Iris pigment epithelial cell (primary cell): ENCODE measurements at places on chromosomes 1 and 21.

- no peak for DNase-seq
Observed at GRCh38 chr1:194104247-194104844, 917.9 kb upstream of the B3GALT2 start.

- DNase-seq: peak; percentile 78
Observed at GRCh38 chr21:35226328-35226727, 177.2 kb upstream of the RUNX1 start.

DNA sequence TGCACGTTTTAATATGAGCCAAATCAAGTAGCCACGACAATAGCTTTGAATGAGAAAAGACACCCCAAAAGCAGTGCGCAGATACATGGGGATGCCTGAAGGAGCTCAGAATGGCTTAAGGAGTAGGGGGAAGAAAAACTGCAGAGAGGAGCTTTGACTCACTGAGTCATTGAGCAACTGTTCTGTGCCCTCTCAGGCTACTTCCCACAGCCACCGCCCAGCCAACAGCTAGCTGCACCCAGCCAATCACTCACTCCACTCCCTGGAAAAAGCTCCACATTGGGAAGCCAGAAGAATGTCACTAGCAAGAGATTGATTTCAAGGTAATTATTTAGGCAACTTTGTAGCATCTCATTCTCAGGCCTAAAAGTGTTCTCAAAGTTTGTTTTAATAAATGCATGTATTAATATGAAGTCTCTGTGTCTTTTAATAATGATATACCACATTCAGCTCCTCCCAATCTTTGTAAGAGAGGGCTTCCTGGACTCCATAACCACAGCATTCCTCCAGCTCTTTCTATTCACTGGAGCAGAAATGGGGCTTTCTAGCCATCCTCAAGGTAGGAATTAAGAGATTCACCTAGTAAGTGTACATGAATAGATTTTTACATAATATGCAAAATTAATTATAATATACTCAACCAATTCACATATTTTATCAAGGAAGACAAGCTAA is 16.8 kb downstream of the DUSP10 start:
- DNase-seq: peak; percentile 88

DNA sequence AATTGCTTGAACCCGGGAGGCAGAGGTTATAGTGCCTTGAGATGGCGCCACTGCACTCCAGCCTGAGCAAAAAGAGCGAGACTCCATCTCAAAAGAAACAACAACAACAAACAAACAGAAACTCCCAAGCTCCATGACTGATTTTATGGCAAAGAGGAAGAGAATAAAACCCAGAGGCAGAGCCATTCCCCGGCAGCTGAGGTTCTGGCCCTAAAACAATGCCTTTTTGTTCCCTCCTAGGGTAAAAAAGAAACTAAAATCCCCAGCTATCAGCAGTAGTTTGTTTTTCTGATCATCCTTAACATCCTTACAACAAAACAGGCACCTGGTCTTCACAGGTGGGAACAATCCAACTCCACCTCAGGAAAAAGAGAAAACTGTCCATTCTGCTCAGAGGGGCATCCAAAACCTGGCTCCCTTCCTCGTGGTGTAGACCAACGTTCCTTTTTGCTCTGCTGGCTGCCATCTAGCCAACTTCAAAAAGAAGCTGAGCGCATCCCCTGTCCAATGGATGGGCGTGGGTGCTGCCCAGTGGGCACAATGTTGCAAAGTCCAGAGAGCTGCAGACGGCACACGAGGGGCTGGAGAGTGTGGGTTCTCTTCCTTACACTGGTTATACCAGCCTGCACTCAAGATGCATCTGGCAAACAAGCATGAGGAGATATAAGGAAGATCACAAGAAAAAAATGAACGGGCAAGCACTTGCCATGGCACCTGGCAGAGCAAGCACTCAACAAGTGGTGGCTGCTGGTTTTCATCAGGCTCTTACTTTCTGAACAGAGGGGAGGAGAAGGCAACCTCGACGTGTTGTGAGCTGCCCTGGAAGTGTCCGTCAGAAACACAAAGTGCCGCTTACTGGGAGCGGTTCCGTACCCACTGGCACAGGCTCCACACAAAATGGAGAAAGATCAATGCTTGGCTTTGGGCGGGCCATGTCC is 54.7 kb downstream of the SLC66A1 start:
- no peak for DNase-seq

GRCh38 chr1:224880593-224881307 is 48.7 kb upstream of the DNAH14 start:
- DNase-seq: no peak
